ENCODE measurements at places on chromosomes 1 and 21. TPM values are rescaled to one million over a fixed set of nuclear protein-coding genes. Genes with fewer than 3 reads are reported as not detected.

DNA sequence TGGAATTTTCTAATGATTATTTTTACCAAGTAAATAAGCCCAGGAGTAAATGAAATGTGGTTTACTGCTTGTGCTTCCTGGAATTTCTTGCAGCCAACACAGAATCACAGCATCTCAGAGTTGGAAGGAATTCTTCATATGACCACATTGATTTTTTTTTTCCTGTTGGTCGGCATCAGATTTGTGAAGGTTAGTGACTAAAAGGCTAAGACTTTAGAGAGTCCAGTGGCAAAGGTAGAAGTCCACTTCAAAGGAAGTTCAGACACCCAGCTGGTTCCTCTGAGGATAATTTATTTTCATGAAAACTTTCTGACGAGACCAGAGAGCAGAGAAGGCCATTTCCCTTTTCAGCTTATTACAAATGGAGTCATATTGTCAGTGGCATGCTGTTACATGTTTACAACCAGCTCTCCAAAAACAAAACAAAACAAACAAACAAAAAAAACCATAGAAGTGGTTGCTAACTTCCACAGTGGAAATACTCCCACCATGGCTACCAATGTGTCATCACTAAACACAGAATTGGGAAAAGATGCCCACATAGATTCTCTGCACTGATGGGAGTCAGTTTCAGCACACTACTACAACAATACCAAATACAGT, 77.2 kb upstream of the CDC42BPA start:
- DNase-seq = no peak
- no peaks in the 10 kb centered on the region for H3K36me3 ChIP-seq
- H3K27me3 ChIP-seq = no peaks in the 10 kb centered on the region

DNA sequence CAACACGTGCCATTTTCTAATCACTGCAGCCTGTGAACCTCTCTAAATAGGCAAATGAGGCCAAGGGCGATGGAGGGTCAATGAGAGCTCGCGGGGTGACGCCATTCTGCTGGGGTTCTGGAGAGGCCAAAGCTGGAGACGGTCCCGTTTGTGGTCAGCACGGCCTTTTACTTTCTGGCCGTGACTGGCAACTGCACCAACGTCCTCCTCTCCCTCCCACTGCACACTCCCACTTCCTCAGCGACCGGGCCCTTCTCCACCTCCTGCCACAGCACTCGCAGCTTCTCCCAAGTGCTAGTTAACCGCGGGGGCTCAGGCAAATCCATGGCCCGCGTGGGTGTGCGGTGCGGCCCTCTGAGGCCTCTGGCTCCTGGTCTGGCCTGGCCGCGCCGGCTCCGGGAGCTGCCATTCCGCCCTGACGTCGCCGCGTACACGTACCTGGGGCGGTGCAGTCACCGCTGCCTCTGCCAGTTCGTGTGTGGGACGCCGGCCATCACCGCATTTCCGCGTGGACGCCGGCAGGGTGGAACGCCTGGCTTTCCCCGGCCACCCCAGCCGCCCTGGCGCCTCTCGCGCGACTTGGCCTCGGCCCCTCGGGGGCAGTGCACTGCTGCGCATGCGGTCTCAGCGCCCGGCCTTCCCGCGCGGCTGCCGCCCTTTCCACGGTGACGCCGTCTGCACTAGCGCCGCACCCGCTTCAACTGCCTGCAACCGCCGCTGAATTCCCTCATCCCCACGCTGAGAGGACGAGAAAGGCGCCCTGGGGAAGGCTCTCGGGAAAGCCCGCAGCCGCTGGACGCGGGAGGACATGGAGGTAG, 18.2 kb downstream of the OR2C3 start:
- no peak overlapping the region for H3K27ac ChIP-seq
- DNase-seq = no peak
- no peaks in the 10 kb centered on the region for H3K36me3 ChIP-seq
- H3K27me3 ChIP-seq = no peaks in the 10 kb centered on the region
- no peak overlapping the region for H3K4me3 ChIP-seq

GRCh38 chr1:53326598-53327181, 1.2 kb downstream of the LRP8 start:
- H3K27ac ChIP-seq = peak overlapping the region; percentile 81
- H3K36me3 ChIP-seq = no peaks in the 10 kb centered on the region
- DNase-seq = peak; percentile 31

DNA sequence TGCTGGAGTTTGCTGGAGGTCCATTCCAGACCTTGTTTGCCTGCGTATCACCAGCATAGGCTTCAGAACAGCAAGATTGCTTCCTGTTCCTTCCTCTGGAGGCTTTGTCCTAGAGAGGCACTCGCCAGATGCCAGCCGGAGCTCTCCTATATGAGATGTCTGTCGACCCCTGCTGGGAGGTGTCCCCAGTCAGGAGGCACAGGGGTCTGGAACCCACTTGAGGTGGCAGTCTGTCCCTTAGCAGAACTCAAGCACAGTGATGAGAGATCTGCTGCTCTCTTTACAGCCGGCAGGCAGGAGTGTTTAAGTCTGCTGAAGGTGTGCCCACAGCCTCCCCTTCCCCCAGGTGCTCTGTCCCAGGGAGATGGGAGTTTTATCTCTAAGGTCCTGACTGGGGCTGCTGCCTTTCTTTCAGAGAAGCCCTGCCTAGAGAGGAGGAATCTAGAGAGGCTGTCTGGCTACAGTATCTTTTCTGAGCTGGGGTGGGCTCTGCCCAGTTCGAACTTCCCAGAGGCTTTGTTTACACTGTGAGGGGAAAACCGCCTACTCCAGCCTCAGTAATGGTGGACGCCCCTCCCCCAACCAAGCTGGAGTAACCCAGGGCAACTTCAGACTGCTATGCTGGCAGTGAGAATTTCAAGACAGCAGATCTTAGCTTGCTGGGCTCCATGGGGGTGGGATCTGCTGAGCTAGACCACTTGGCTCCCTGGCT, 205.0 kb downstream of the GPR52 start:
- H3K4me3 ChIP-seq = no peak overlapping the region
- no peak for DNase-seq
- H3K27me3 ChIP-seq = no peaks in the 10 kb centered on the region
- H3K36me3 ChIP-seq = no peaks in the 10 kb centered on the region
- no peaks in the 10 kb centered on the region for H3K4me1 ChIP-seq
- H3K27ac ChIP-seq = no peak overlapping the region

DNA sequence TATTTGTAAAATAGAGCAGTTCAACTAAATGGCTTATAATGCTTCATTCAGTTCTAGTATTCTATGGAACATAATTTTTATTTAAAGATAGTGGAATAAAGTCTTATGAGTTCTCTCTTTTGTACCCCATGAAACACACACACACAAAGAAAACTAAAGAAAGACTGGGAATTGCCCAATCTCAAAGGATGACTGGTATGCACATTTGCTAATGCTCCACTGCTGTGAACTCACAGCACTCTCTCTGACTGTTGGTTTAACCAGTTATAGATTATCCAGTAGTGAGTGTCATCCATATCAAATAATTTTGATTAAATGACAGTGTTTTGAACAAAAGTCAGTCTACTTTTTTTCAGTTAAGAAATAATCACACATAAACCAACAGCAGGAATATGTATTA, 1082.4 kb upstream of the B3GALT2 start:
- H3K27me3 ChIP-seq = no peaks in the 10 kb centered on the region
- H3K36me3 ChIP-seq = no peaks in the 10 kb centered on the region
- DNase-seq = no peak
- no peak overlapping the region for H3K27ac ChIP-seq
- H3K4me3 ChIP-seq = no peak overlapping the region
- no peaks in the 10 kb centered on the region for H3K4me1 ChIP-seq

- H3K27ac ChIP-seq = no peak overlapping the region
- H3K27me3 ChIP-seq = no peaks in the 10 kb centered on the region
- peak overlapping the region; percentile 99 for H3K4me3 ChIP-seq
- H3K36me3 ChIP-seq = no peaks in the 10 kb centered on the region
- DNase-seq = peak; percentile 48
These were observed 4.0 kb downstream of the PBX1 start for GRCh38 chr1:164562947-164563520.

GRCh38 chr1:229578168-229579058, 19.9 kb upstream of the ABCB10 start:
- H3K4me3 ChIP-seq = no peak overlapping the region
- H3K27me3 ChIP-seq = no peaks in the 10 kb centered on the region
- no peak for DNase-seq
- H3K27ac ChIP-seq = no peak overlapping the region

GRCh38 chr1:71706029-71706671, 576.2 kb downstream of the NEGR1 start:
- H3K27ac ChIP-seq = no peak overlapping the region
- H3K4me1 ChIP-seq = no peaks in the 10 kb centered on the region
- H3K4me3 ChIP-seq = no peak overlapping the region
- H3K27me3 ChIP-seq = no peaks in the 10 kb centered on the region
- no peaks in the 10 kb centered on the region for H3K36me3 ChIP-seq

GRCh38 chr1:94068096-94068998, 52.6 kb downstream of the ABCA4 start:
- no peaks in the 10 kb centered on the region for H3K36me3 ChIP-seq
- peak; percentile 86 for DNase-seq
- peaks cover 85% of the 10 kb centered on the region for H3K4me1 ChIP-seq
- peak overlapping the region; percentile 100 for H3K27ac ChIP-seq

GRCh38 chr1:46041551-46041950, 90.9 kb downstream of the PIK3R3 start:
- no peak overlapping the region for H3K27ac ChIP-seq
- peaks cover 4% of the 10 kb centered on the region for H3K4me1 ChIP-seq
- H3K27me3 ChIP-seq = no peaks in the 10 kb centered on the region
- peaks cover 7% of the 10 kb centered on the region for H3K36me3 ChIP-seq
- no peak for DNase-seq

RAD54L gene
- 18.9 TPM for total RNA-seq

GBP1 gene
- 28.0 TPM for total RNA-seq
